Activated CD4-positive, CD25-positive, alpha-beta regulatory T cell treated with anti-CD3 and anti-CD28 coated beads, Interleukin-2, amount 50 U/mL, for 24 hours (primary cell): ENCODE measurements at places on chromosomes 5 and 9.

GRCh38 chr5:37768371-37768770, 71.5 kb downstream of the GDNF start:
- no peak for ATAC-seq

DNA sequence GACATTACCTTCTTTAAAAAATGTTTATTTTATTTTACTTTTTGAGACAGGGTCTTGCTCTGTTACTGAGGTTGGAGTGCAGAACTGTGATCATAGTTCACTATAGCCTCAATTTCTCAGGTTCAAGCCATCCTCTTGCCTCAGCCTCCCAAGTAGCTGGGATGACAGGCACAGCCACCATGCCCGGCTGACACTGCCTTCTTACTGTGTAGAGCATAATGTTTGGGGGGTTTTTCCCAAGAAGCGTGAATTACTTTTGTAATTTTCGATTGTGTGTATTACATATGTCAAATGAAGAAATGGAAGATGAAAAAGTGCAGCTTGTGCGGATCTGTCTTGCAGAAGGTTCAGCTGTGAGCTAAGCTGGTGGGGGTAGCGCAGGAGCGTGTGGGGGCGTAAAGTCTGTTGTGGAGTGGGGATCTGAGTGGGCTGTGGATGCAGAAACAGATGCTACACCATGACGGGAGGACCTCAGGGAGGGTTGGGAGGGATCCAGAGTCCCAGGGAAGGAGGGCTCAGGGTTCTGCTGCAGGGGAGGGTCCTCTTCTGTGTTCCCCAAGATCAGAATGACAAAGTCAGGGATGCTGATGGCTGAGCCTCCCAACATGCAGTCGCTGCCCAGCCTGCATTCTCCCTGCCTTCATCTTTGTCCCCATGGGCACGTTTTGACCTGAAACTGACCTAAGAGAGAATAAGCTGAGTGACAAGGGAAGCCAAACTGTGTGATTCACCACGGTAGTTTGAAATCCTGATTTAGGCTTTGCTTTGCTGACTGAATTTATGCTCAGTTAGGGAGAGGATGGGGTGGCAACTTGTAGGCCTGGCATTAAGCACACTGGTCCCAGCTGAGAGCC, 6.8 kb upstream of the ANKRD33B start:
- no peak for ATAC-seq

DNA sequence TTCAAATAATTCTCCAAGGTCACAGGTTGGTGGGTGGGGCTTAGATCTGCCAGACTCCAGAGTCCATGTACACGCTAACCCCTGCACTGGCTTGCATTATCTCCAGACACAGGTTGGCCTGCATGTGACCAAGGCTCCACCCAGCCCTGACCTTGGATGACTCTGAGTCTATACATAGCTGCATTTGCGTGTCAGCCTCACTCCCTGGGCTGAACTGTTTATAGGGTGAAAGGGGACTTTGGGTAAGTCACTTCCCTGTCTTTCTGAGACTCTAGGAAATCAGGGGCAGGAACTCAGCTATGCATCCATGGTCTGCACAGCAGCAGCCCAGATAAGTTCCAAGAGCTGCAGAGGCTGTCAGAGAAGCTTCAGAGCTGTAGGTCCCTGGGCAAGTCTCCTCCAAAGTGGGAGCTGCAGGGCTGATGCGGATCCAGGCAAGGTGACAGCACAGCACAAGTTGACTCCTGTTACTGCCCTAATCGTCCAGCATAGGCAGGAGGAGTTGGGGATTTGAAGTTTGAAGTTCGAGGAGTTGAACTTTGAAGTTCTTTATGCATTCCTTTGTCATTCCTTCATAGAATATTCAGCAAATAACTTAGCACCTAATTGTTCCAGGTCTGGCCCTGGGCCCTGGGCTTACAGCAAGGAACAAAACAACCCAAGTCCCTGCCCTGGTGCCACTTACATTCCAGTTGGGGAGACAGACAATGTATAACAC, 53.4 kb downstream of the SLC22A5 start:
- no peak for ATAC-seq

- ATAC-seq = no peak
These were observed 33.5 kb downstream of the TMEM245 start for GRCh38 chr9:109086221-109086620.

GRCh38 chr5:36655161-36655560, 48.8 kb downstream of the SLC1A3 start:
- no peak for ATAC-seq

DNA sequence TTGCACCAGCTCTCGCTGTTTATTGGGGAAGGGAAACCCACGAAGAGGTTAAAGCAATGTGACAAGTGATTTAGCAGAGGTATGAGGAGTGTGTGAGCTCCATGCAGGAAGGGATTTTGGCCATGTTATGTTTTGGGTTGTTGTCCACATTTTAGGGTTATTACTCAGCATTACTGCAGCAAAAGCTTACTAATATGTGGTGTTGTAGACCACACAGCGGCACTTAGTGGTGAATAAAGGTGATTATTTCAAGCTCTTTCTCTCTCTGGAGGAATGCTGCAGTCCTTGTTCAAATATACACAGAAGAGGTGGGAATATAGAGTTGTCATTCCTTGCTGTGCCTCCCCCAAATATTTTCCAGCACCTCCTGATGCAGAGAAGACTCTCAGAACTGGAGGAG, 29.7 kb upstream of the AKNA start:
- ATAC-seq = no peak

- no peak for ATAC-seq
These were observed 4.1 kb downstream of the RPL7A start for GRCh38 chr9:133351908-133352634.
